ENCODE measurements at places on chromosomes 16 and 17. TPM values are rescaled to one million over a fixed set of nuclear protein-coding genes. Genes with fewer than 3 reads are reported as not detected.

Gene TRIM47
- 5.6 TPM for total RNA-seq

Gene MLKL
- 5.6 TPM for total RNA-seq

Gene TRAF7
- total RNA-seq, result 92.1 TPM

DNA sequence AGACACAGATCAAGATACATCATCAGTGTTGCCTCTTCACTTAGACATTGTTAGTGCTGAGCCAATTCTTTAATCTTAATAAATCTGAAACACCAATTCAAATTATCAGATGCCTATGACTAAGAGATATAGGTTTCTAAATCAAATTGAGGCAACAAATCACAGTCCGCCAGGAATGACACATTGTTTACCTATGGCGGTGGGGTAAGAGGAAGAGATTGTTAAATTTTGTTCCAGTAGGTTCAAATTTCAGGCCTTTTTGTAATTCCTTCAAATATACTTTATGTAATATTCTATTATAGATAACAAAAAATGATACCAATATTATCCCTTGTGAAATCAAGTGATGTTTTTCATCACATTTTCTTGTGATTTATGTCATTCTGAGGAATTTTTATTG, 145.9 kb downstream of the CDH8 start:
- DNase-seq, result no peak

DNA sequence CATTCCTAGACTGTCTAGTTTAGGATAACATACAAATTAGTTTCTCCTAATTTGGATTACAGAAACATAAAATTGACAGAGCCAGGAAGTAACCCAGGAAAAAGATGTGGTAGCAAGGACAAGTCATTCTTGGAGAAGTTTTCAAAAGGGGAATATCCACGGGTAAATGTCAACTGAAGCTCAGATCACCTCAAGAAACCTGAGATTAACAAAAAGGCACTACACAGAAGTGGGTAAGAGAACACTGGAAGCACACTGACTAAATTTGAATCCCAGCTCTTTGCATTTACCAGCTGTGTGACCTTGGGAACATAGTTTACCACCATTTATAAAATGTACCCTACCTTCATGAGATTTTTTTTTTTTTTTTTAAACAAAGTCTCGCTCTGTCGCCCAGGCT, 39.4 kb downstream of the TRAF4 start:
- no peak for DNase-seq

Gene VTN
- 2.7 TPM for total RNA-seq

DNA sequence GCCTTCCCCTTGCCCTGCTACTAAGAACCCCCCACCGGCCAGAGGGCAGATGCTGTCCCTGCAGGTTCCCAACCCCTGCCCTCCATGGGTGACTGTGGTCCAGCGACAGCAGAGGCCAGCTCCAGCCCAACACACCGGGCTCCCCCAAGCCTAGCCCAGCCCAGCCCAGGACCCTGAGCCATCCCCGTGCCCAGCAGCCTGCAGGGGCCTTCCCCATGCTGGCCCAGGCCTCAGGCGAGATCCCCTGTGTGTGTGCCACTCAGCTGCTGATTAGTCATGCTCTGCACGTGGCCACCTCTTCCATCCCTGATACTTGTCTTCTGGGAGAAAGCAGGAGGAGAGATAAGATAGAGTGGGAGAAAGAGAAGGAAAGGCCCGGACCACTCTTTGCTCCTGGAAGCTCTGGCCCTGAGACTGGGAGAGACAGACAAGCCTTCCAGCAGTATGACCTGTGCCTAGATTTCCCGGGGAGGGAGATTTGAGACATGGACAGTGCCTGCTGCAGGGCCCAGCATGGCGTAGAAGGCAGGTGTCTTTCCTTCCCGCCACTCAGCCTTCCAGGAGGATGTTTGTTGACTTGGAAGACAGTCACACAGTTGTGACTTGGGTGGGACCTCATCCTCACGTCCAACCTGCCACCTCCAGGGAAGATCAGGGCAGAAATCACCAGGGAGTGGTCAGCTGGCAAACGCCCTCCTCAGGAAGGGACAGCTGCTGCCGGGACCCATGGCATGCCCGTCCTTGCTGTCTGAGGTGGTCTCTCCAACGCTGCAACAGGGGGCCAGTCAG, 41.3 kb upstream of the RASD1 start:
- no peak for DNase-seq

All from astrocyte (in vitro differentiated cells and primary cell).